HFF-Myc (cell line): ENCODE measurements at places on chromosomes 11 and 22.
A peak's percentile ranks its signal among the peaks of the same experiment; 100 is the strongest.

- no peak for DNase-seq
Measured at GRCh38 chr11:109416601-109417000, 5.4 kb upstream of the C11orf87 start.

DNA sequence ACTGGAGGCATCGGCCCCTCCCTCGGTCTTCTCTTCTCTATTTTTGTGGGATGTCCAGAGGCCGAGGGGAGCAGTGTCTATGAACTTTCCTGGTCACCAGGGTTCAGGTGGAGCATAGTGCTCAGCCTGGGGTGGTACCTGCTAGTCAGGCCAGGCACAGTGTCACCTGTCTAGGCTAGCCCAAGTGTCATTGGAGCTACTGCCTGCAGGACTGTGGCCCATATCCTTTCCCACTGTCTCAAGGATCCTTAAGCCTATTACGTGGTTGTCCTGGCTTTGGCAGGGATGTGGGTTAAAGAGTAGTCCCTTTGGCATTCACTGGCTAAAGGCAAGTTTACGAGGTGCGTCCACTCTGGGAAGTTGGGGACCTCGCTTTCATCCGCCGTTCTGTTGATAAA lies 9.3 kb downstream of the RBM14 start:
- no peak for DNase-seq

- no peak for DNase-seq
Measured at GRCh38 chr11:33266393-33267215, 9.4 kb downstream of the HIPK3 start.

DNA sequence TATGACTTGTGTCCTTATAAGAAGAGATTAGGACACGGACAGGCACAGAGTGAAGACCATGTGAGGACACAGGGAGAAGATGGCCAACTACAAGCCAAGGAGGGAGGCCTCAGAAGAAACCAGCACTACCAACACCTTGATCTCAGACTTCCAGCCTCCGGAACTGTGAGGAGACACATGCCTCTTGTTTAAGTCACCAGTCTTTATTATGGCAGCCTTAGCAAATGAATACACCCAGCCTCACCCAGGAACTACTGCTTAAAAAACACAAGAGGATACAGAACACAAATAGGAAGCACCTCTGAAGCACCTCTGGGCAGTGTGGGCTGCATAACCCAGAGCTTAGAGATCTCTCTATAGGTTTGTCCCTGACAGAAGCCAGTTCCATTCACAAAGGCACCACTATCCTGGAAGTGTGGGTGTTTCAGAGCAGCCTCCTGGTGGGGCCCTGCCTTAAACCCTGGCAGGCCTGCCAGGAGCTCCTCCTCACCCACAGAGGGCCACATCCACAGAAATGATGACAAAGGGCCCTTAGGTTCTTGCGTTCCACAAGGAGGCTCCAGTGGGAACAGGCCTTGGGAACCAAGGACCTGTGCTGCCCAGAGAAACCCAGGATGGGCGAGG lies 58.8 kb downstream of the CHRDL2 start:
- no peak for DNase-seq

GRCh38 chr11:69653406-69653960 lies 12.5 kb downstream of the CCND1 start:
- DNase-seq, result no peak

DNA sequence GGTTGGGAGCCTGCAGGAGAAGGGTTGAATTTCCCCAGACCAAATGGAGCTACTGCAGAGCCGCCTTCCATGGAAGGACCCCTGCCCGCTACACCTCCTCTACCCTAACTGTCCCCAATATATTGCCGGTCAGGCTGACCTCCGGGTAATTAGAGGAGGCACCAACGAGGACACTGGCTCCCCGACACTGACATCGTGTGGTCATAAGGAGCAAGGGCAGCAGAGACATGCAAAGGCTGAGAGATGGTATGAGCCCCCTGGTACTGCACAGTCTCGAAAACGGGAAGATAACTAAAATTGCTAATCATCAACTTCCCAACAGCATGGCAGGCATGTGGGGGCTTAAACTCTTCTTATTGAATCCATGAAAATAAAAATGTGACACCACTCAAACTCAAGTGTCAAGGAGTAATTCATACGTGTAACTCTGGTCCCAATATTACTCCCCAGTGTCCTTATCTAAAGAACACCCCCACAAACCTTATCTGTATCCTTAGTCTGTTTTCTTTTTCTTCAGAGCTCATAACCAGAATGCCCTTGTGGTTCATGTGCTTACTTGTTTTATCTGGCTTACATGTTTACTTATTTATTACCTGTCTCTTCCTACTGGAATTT lies 4.4 kb downstream of the CAVIN3 start:
- no peak for DNase-seq

- DNase-seq, result no peak
Measured at GRCh38 chr22:48076008-48076407, 1313.6 kb downstream of the TBC1D22A start.

GRCh38 chr11:31487848-31488247 lies 21.6 kb downstream of the IMMP1L start:
- DNase-seq, result peak; percentile 32

DNA sequence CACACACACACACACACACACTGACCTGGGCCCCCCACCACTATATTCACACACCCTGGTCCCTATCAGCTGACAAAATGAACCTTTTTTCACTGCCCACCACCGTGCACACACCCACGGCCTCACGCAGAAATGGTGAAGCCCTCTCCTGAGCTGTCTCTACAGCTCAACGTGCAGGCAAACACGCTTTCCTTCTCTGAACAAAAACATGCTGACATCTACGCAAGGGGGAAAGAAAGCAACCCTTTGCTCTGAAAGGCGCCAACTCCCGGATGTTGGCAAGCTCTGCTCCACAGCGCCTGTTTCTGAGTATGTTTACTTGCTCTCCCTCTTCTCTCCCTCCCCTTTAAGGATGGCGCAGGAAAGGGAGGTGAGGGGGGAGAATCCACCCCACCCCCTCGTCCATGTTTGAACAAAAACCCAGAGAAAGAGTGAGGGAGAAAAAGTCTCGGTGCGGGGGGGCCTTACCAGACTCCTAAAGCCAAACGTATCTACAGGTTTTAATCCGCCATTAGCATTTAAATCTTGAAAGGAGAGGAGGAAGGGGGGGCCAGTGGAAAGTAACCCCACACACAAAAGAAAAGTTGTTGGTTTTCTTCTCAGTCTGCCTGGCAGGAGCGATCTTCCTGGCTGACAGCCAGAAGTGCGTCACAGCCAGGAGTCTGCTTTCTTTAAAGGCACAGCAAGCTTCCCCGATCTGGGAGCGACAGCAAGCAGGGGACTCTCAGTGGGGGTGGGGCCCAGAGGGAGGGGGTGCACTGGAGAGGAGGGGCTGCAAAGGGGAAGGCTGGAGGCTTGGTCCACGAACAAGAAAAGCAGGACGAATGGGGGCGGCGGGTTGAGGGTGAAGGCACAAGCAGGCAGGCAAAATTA lies 39.6 kb downstream of the NUMA1 start:
- peak; percentile 85 for DNase-seq

GRCh38 chr11:9956483-9956882 lies 292.6 kb downstream of the SWAP70 start:
- DNase-seq, result no peak

- no peak for DNase-seq
Measured at GRCh38 chr11:86706338-86707131, 34.1 kb upstream of the ME3 start.

DNA sequence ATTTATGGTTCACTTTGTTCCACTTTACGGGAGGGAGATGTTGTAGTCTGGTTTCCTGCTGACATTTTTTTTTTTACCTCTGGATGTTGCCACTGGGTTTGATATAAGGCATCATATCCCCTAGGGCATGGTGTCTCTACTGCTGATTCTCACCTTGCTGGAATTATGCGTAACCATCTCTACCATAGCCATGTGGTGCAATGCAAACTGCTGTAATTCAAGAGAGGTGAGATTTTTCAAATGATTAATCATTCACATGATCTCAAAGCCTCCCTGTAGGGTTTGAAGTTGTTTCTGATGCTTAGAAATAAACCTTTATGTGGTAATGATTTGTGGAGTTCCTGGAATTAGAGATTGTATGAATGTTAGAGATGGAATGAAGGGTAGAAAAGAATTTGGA lies 13.0 kb downstream of the MS4A3 start:
- no peak for DNase-seq
